ENCODE measurements at places on chromosomes 4 and X.

- DNase-seq = no peak
Observed at GRCh38 chrX:123600181-123600580, 132.7 kb downstream of the THOC2 start.

DNA sequence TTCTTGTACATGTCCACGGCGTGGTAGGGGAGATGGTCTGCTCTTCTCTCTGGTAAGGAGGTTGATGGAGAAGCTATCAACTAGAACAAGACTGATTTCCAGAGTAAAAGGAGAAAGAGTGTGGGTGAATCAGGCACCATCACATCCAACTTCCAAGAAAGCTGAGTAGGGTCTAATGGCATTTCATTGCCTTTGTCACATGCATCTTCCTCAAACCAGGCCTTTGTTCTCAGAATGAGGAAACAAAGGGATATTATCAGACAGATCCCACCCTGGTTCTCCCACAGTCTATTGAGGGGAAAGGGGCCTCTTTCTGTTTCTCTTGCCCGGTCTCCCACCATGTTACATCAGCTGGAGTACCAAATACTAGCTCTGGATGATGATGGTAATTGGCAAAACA lies 160.2 kb upstream of the RBPJ start:
- DNase-seq = no peak

DNA sequence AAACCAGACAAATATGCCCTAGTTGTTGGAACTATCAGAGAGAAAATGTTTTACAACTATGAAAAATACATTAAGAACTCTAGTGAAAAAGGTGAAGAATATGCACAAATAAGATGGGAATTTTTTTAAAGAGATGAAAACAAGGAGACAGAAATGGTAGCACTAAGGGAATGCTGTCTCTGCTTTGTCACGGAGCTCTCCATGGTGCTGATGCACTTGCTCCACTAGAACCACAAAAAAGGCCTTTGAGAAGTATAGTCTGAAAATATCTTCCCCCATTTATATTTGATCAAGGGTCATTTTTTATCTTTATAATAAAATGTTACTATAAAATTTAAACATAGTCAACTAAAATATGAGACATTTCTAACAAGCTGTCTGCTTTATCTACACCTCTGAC lies 1655.5 kb upstream of the AGA start:
- DNase-seq = no peak

DNA sequence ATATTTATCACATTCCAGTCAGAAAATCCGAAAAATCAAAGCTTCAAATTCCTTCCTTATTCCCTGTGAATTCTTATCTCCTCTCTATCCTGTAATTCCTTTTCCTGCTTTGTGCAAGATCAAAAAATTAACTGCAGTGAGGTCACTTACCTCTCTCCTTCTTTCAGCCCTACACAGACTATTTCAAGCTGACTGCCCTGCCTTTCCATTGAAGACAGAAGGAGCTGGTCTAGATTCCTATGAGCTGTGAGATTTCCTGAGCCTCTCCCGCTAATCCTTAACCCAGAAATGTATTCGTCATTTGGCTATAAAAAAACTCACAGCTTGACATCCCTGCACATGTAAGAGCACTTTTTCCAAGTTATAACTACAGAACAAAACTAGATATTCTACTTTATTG lies 26.6 kb downstream of the TRIML2 start:
- no peak for DNase-seq

DNA sequence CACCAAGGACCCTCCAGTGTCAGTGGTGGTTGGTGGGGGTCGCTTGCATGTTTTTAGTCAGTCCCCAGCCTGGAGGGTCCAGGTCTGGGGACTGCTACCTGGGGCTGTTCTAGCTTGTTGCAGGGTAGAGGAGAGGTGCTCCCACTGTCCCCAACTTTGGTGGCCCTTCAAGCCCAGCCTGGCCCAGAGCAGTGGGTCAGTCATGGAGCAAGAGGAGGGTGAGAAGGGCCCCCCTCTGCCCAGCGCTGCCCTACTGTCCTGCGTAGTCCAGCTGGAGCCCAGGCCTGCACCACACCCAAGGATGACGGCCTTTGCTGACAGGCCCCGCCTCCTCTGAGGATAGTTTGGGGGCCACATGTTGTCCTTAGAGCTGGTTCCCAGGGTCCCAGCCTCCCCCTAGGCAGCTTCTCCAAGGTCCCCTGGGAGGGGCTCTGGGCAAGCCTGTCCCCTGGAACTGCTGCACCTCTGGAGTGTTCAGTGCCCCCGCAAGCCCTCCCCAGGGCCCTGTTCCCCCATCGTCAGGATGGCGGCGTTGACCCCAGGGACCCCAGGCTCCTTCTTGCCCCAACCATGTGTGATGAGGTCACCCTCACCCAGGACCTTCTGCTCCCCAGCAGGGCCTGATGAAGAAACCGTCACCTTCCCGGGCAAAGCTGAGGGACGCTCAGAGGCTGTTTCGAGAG lies 6.8 kb downstream of the CFAP99 start:
- DNase-seq = no peak

DNA sequence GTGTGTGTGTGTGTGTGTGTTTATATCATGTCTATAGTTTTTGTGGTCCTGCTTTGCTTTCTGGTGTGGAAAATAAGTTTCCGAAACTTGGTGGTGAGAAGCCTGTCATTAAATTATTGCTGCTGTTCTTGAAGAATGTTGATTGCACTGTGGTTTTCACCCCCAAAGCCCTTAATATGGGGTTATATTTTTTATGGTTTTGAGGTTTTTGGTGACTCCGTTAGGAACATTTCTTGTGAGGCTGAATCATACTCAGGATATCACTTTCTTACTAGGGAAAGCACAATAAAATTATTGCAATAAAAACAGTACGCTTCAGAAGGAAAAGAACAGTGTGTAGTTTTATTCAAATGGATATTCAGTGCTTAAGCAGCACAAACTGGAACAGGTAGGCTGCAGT lies 539.1 kb upstream of the MAGEB18 start:
- no peak for DNase-seq

GRCh38 chr4:20544645-20545044 lies 155.6 kb upstream of the PACRGL start:
- peak; percentile 36 for DNase-seq

GRCh38 chr4:79148369-79148768 lies 177.5 kb downstream of the NAA11 start:
- no peak for DNase-seq

- DNase-seq = no peak
Observed at GRCh38 chrX:47097018-47097417, 18.8 kb downstream of the RGN start.

GRCh38 chrX:154077101-154077500 lies 20.4 kb downstream of the MECP2 start:
- no peak for DNase-seq

- DNase-seq = no peak
Observed at GRCh38 chr4:159271856-159272255, 169.0 kb downstream of the RAPGEF2 start.

- no peak for DNase-seq
Observed at GRCh38 chr4:39591290-39591689, 47.4 kb downstream of the SMIM14 start.

GRCh38 chrX:65528705-65529340 lies 5.8 kb downstream of the LAS1L start:
- DNase-seq = no peak

- peak; percentile 50 for DNase-seq
Observed at GRCh38 chr4:183182873-183183725, 84.0 kb downstream of the WWC2 start.

- no peak for DNase-seq
Observed at GRCh38 chrX:2538031-2538757, 37.4 kb upstream of the DHRSX start.

DNA sequence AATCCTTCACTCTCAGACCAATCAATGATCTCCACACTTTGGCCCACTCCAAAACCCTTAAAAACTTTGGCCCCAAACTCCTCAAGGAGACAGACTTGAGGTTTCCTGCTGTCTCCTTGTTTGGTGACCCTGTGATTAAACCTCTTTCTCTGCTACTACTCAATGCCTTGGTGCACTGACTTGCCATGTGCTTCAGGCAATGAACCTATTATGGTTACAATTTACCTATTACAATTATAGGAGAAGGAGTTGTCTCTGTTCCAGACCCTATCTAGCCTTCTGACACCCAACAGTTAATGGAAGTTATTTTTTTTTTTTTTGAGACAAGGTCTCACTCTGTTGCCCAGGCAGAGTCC lies 263.1 kb downstream of the STIM2 start:
- DNase-seq = no peak

- DNase-seq = no peak
Observed at GRCh38 chr4:105145156-105145902, 1.3 kb upstream of the TET2 start.

- no peak for DNase-seq
Observed at GRCh38 chr4:45438047-45438446, 685.8 kb downstream of the GABRG1 start.

DNA sequence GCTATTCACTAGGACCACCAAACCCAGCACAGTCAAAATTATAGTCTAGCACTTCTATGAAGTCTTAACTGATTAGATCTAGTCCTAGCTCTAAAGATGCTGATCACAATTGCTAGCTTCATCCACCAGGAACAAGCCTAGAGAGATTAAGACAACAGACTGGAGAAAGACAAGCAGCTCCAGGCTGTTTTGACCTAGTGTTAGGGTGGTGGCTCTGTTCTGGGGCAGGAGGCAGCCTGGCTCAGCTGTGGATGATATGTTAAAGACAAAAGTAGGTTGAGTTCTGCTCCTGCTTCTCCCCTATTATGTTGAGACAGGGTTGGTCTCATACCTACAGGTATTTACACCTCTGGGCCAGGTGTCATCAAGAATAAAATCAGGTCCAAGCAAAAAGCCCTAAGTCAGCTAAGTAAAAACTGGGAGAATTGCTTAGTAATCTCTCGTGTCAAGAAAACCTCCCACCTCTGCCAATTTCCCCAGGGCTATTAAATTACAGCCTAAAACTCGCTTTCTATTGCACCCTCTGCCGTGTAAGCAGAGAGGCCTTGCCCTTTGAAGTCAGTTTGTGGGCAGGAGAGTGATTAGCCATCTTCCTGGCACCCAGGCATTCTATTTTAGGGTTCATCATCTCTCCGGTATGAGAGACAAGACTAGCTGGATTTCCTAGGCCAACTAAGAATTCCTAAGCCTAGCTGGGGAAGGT lies 39.9 kb downstream of the RAB40AL start:
- DNase-seq = peak; percentile 4

GRCh38 chrX:129792586-129793291 lies 13.0 kb downstream of the SASH3 start:
- DNase-seq = no peak

DNA sequence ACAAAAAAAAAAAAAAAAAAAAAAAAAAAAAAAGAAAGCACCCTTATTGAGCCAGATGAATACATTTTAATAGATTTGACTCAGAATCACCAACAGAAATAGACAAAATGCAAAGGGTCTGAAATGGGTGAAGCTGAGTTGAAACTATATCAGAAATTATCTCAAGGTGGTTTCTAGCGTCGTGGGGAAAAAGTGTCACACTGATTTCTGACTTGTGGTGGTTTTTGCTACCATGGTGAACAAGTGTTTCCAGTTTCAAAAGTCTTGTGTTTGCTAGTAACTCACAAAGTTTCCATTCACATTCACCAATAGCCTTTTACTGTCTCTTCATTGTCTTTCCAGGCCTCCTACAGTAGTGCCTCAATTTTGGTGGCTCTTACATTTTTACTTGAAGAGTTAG lies 135.5 kb downstream of the ARHGAP24 start:
- DNase-seq = no peak

GRCh38 chr4:87824352-87824751 lies 8.4 kb upstream of the MEPE start:
- DNase-seq = no peak

GRCh38 chrX:12770440-12770839 lies 20.8 kb upstream of the PRPS2 start:
- DNase-seq = no peak

GRCh38 chrX:53714580-53715345 lies 28.2 kb upstream of the HUWE1 start:
- DNase-seq = no peak

DNA sequence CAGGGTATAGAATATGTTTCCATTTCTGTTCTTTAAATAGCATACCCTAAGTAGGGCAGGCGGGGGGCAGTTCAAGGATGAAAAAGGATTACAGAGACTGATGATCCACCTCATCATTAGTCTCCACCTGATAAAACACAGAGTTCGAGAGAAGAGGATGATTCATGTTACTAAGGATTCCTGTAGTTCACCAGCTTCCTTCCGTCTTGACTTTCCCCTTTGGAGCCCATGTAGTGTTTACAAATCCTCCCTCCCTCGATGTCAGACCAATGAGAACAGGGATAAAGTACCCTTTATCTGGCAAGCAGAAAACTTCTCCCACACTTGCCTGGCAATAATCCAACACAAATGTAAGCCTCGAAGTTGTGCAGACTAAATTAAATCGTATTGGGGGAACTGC lies 526.3 kb upstream of the FAM241A start:
- no peak for DNase-seq

DNA sequence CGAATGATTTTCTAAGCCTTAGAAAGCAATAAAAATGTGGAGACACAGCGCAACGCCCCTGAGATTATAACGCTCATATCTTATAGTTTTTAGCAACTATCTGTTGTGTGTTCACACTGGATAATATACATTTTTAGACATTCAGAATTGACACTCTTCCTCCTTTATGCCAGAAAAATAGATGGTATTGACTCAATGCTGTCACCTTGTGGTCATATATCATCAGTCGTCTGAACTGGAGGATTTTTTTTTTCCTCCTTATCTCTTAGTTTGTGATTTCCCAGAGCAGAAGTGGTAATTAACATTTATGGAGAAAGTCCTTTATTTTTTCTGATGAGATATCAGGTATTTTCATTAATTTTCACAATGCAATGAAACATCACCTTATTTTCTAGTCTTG lies 759.6 kb downstream of the RAB28 start:
- DNase-seq = no peak

GRCh38 chr4:169342906-169343564 lies 72.3 kb upstream of the SH3RF1 start:
- no peak for DNase-seq

DNA sequence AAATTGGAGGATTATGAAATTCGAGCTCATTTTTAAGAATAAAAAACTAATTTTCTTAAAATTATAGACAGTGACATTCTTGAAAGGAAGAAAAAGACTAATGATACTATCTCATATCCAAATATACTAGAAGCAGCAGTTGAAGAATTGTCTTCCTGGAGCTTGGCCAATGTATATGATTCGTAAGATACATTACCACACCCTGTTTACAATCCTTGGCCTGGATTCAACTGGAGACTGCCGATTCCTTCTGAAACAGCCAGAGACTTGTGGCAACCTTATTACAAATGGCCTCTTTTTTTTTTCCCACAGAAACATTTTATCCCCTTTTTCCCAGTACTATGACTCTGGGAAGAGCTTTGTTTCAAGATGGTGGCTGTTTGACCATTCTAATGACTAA lies 571.2 kb upstream of the FAT1 start:
- DNase-seq = no peak

DNA sequence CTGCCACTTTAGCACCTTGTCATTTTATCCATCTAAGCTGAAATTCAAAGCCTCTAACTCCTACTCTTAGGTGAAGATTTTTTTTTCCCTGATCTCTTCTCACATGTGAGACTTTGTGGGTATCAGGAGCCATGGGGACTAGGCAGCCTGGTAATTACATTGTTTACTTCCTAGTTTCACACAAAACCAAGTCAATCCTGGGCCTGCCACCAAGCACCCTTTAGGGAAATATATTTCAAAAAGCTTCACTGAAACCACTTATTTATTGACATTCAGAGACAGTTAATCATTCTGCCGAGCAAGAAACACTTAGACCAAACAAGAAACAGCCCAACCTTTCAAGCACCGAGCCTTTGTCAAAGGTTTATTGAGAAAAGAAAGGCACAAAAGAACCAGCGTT lies 200.0 kb downstream of the RELL1 start:
- DNase-seq = no peak

Data from amniotic stem cell (primary cell).